Right ventricle myocardium superior (tissue), 1 donor: ENCODE measurements at places on chromosomes 4 and X. TPM values are rescaled to one million over a fixed set of nuclear protein-coding genes. Genes with fewer than 3 reads are reported as not detected.

The NMU gene
- total RNA-seq = not detected

The SLITRK2 gene
- 0.27 TPM for total RNA-seq

The RHOXF1 gene
- total RNA-seq = not detected

The BEND2 gene
- total RNA-seq = not detected

The SSX3 gene
- not detected for total RNA-seq

The COL4A6 gene
- 7.4 TPM for total RNA-seq

The KDR gene
- 21.2 TPM for total RNA-seq

The TRPC5OS gene
- not detected for total RNA-seq

The XAGE1A gene
- not detected for total RNA-seq

The NDNF gene
- total RNA-seq = 8.1 TPM

The H2AZ1 gene
- total RNA-seq = 80.4 TPM

The SNCA gene
- 4.0 TPM for total RNA-seq

The TEC gene
- total RNA-seq = 1.7 TPM

The GYPE gene
- total RNA-seq = 0.19 TPM

The MAGEE1 gene
- total RNA-seq = 2.5 TPM
